Activated T-cell treated with anti-CD3 and anti-CD28 coated beads, Interleukin-2, amount 50 U/mL, for 72 hours (primary cell): ENCODE measurements at places on chromosomes 16 and 17.

DNA sequence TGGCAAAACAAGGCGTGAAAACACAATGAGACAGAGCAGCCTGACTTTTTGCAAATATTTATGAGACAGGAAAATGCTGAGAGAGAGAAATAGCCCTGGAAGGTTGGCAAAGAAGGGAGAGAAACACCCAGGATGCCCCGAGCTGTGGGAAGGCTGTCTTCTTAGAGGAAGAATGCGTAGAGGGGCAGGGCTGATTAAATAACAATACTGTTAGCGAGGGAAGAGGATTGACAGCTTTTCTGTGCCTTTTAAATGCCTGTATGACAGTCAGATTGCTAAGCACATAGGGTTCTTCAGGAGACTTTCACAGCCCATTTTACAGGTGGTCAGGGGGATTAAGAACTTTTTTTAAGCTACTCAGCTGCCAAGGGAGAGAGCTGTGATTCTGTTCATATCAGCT is 219.2 kb downstream of the SHISA9 start:
- DNase-seq = no peak

DNA sequence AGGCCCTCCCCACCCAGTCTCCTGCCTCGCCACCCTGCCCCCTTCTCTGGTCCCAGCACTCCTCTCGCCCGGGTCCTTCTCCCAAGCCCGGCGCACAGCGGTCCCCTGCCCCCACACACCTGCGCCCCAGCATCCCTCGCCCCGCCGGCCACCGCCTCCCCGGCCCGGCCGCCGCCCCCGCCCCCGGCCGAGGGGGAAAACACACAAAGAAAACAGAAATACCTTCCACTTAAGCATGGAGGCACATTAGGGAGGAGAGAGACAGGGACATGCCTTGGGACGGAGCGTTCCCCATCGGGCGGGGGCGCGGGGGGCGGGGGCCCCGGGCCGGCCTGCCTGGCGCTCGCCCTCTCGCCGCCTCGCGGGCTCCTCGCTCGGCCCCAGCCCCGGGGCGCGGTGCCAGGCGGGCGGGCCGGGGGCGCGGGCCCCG is 326 bp downstream of the SRCIN1 start:
- DNase-seq = no peak

DNA sequence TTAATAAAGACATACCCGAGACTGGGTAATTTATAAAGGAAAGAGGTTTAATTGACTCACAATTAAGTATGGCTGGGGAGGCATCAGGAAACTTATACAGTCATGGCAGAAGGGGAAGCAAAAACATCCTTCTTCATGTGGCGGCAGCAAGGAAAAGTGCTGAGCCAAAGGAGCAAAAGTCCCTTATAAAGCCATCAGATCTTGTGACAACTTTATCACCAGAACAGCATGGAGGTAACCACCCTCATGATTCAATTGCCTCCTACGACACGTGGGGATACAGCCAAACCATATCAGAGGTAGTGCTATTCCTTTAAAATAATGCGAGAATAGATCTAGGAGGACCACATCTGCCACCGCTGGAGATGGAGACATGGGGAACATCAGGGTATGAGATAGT is 9.0 kb downstream of the C16orf54 start:
- no peak for DNase-seq

DNA sequence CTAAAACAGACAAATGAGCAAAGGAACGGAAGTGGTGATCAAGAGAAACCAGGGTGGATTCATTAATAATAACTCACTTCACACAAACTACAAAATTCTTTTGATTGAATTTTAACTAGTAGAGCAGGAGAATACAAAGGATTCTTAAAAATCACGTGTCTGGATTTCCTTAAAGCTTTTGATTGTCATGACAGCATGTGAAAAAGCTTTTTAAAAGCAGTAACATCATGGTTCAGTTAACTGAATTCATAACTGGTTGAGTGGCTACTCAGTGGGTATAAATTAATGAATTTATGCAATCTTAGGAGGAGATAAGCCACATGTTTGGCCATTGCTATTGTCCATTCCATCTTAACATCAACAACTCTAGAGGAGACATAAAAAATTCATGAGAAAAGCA is 333.2 kb downstream of the SLC39A11 start:
- no peak for DNase-seq

DNA sequence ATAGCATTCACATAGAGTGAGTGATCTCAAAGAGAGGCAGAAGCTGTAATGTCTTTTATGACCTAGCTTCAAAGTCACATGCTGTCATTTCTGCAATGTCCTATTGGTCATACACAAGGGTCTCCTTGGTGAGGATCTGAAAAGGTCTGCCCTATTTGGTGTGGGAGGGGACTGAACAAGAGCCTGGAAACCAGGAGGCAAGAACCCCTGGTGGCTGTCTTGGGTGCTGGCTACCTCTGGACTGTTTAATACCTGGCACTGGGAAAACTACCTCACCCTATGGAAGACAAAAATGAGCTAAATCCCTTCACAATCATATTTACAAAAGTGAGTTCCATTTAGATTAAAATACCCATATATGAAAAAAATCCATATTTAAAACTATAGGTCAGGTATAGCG is 9.0 kb downstream of the KCTD13 start:
- DNase-seq = no peak

DNA sequence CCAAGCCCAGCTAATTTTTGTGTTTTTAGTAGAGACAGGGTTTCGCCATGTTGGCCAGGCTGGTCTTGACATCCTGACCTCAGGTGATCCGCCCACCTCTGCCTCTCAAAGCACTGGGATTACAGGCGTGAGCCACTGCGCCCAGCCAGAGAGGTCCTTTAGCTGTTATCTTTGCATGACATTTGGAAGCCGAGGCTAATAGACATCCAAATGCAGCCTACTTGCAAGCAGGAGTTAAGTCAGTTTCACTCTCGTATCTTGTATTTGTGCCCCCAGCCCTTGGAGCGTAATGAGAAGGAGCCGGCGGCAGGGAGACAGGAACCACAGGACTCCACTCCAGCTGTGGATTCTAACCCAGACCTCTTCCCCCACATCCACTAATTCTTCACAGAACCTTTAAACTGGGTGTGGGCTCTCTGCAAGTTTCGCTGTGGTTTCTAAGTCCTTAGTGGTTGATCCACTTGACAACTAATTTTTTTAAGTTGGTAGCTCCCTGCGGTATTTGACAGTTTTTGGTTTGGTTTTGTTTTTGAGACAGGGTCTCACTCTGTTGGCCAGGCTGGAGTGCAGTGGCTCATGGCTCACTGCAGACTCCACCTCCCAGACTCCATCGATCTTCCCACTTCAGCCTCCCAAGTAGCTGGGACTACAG is 3.1 kb upstream of the CYTH1 start:
- DNase-seq = no peak

- DNase-seq = peak; percentile 95
Measured at GRCh38 chr16:89560378-89561141, at the start of gene RPL13. TSS of gene RPL13 (plus strand) at chr16:89560682. CDS start at chr16:89560960, 278 bp downstream.

- DNase-seq = peak; percentile 92
Measured at GRCh38 chr17:49496183-49496866, 1.2 kb downstream of the NGFR start.

- no peak for DNase-seq
Measured at GRCh38 chr16:21590796-21591195, 8.6 kb upstream of the METTL9 start.

- peak; percentile 62 for DNase-seq
Measured at GRCh38 chr17:48544349-48545021, 424 bp downstream of the HOXB2 start.

GRCh38 chr16:7651803-7652570 is 319.3 kb downstream of the RBFOX1 start:
- DNase-seq = no peak

DNA sequence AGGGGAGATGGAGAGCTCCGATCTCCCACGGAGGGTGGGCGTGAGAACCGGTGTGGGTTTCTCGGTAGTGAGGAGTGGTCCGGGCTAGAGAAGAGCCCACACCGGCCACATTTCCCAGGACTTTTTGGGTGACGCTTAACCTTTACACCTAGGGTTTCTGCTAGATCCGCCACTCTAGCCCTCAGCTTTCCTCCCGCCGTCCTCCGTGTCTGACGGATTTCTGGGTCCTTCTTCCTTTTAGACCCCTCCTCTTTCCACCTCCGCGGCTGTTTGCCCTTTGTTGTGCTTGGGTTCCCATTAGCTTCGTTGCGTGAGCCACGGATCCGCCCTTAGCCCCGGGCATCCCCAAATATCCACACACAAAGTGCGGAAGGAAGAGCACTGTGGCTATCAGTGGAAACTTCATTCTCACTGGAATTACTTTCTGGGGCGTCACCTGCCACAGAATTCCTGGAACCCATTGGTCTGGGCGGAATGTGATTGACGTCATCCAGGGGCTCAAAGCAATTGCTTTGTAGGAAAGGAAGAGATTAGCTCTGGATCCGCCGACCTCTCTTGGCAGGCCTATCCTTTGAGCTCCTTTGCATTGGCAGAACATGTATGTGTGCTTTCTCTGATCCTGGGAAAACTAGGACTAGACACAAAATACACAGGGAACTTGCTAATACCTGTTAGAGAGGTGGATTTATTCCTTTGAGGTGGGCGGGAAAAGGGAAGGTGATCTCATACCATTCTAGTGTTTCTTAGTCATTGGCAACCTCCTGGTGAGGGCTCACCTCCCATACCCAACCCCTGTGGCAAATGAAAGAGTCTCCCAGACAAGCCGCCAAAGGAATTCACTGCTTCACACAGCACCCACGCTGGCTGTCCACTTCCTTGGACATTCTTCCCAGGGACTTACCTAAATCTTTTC is 654 bp downstream of the TNFAIP1 start:
- DNase-seq = no peak

- no peak for DNase-seq
Measured at GRCh38 chr16:53855511-53855910, 151.6 kb downstream of the FTO start.

DNA sequence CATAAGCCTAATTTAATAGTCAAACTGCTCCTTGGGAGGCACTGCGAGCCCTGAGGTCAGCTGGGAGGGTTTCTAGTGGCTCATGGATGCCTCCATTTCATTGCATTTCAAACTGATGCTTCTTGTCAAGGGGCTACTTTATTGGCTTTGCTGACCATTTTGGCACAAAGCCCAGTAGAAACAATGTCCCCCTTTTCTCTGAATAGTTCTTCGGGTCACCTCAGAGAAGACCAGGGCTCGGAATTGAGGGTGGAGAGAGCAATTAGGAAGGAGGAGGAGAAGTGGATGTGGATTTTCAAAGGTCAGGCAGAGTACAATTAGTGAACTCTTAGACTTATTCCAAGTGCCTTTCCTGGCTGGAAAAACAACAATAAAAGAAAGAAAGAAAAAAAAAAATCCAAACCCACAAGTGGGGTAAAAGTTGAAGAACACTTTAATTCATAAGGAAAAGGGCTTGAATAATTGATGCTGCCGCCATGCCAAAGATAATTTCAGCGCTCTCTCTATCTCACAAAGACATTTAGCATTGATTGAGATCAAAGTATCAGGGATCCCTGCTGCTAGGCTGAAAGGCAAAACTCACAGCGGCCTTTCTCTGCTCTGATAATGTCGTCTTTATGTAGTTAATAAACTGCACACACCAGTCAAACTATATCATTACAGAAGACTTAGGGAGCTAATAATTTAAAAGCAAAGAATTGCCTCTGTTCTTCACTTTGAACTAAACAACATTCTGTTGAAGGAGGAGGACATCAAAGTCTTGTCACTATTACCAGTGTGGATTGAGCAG is 122.7 kb downstream of the RGS9 start:
- no peak for DNase-seq
